Keratinocyte (primary cell): ENCODE measurements at places on chromosomes 6 and 20. TPM values are rescaled to one million over a fixed set of nuclear protein-coding genes. Genes with fewer than 3 reads are reported as not detected.

DNA sequence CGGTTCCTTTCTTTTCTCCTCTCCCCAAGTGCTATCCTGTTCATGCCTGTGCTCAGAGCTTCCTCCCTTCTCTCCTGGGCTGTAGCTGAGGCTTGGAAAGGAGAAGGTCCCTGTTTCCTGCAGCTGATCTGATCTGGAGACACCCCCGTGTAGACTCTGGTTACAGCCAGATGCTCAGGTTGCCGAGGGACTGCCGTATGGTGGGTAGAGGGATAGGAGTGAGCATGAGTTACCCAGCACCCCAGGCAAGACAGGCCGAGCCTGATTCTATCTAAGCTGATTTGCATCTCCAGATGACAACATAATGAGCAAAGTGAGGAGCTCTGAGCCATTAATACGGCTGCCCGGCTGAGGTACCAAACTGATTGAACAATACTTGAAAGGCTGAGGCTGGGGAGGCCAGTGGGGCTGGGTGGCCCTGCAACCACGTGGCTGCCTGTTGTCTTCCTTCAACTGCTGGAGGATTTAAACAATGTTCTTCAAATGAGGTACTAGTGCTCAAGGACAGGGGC, 91.8 kb downstream of the ASXL1 start:
- no peak for DNase-seq

- no peak for DNase-seq
Measured at GRCh38 chr6:147806697-147807096, 298.2 kb downstream of the SAMD5 start.

DNA sequence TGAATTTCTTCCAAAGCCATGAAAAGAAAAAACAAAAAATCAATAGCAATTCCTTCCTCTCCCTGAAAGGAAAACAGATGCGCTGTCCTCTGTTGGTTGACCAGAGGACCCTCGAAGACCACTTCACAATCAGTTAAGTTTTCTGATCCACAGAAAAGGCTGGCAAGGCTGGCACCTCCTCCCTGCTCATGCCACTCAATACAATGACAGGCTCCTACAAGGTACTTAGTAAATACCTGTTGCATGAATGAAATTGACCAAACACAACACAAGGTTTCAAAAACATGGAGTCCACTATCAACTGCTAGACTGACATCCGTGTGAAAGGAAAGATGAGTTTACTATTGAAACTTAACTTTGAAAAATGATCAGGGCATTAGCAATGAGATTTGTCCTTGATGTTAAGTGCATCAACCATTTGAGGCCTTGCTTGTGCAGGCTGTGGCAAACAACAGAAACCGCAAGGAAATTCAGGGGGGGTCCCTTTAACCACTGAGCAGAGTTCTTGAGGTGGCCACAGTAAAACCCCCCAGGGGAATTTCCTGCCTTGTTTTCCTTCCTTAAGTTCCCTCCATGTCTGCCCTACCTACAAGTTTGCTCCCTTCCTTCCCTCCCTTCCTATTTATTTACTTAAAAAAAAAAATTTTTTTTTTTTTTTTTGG, 27.9 kb upstream of the RTF2 start:
- DNase-seq, result no peak

DNA sequence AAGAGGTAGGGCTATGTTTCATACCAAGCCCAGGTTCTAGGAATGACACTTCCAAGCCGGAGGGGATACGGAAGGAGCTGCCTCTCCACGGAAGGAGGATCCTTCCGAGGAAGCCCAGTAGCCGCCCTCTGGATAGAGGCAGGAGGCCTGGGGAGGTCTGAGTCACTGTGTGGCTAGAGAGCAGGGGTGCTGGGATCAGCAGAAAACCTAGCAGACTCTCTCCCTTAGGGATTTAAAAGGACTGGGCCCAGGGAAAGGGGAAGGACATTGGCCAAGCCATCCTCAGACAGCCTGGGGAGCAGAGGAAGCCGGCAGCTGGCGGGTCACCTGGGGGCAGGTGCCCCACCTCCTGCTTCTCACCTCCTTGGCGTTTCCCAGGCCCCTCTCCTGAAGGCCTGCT, 36.6 kb upstream of the NFATC2 start:
- no peak for DNase-seq

Gene RUNX2
- 0.79 to 1.4 TPM (median 1.1 TPM) in 3 replicates for polyA plus RNA-seq

Gene CNKSR3
- polyA plus RNA-seq, result 0.84 to 2.0 TPM (median 1.9 TPM) in 3 replicates

DNA sequence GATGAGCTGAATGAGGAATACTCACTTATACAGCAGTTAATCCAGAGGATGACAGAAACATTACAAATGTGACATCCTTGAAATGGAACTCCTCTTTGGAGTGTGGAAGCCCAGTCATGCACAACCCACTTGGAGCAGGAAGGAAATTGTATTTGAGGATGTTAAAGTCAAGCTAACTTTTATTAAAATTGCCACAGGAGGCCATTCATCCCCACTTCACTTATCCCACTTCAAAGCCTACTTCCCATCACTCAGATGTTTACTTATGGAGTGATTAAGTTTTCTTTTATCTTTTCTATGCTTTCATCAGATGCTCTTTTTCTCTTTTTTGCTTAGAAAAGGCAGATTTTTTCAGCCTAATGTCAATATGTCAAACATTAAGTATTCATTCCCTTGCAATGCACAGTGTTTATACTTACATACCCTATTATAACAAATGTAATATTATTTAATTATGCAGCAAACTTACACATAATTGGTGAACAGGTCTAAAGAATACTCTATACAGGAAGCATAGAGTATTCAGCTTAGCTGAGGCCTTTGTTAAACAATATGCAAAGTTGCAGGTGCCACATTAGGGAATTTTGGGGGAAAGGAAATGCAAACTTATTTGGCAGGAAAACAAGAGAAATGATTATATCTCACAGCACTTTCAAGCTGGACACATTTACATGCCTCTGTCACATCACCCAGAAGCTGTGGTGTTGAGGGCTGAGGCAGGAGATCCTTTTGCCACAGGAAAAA, 148.9 kb downstream of the KHDC1L start:
- no peak for DNase-seq

Gene NEU1
- 27.9 to 44.4 TPM (median 38.6 TPM) in 3 replicates for polyA plus RNA-seq

DNA sequence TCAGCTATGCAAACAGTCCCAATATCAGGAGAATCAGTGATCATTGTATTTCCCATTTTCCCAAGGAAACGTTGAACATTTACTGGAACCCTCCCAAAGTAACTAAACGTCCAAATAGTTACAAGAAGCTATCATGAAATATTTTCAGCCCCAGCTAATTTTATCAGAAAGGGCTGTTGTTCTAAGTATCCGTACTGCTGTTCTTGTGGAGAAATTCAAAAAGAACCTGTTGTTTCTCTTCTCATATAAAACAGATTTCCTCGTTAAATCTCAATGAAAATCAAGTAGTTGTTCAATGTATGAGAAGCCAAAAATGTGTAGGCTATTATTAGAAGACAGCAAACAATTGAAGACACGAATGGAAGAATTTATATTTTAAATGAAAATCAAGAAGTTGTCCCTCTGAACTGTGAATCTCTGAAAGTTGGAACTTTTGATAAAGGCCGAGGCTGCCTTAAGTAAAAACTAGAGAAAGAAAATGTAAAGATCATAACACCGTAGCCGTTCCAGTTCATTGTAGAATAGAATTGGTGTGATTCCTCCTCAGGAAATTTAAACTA, 107.7 kb downstream of the HFE start:
- no peak for DNase-seq

DNA sequence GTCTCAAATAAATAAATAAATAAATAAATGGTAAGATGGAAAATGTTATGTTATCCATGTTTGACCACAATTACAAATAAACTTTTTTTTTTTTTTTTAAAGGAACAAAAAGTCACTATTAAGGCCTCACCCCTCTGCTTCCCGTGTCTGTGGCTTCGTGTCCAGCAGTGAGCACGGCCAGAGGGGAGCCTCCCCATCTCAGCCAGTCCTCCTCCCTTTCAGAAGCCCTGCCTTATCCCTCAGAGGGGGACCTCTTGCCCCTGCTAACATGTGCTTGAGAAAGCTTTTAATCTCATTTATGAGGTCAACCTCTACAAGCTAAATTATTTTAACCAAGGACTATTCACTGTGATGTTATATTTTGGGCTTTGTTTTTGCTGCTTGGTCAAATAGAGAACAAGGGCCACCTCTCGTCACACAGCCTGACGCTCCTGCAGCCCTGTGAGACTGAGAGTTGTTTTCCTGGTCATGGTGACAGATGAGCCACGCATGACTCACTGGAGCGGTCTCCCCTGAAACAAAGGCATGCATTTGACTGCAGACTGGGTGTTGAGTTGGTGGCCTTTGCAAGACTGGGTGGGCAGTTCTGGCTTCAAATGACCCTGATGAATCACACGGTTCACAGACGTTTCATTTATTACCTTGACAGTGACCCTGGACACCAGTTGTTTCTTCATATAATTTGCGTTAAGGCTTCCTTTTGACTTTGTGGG, 131.8 kb downstream of the TIAM2 start:
- no peak for DNase-seq

DNA sequence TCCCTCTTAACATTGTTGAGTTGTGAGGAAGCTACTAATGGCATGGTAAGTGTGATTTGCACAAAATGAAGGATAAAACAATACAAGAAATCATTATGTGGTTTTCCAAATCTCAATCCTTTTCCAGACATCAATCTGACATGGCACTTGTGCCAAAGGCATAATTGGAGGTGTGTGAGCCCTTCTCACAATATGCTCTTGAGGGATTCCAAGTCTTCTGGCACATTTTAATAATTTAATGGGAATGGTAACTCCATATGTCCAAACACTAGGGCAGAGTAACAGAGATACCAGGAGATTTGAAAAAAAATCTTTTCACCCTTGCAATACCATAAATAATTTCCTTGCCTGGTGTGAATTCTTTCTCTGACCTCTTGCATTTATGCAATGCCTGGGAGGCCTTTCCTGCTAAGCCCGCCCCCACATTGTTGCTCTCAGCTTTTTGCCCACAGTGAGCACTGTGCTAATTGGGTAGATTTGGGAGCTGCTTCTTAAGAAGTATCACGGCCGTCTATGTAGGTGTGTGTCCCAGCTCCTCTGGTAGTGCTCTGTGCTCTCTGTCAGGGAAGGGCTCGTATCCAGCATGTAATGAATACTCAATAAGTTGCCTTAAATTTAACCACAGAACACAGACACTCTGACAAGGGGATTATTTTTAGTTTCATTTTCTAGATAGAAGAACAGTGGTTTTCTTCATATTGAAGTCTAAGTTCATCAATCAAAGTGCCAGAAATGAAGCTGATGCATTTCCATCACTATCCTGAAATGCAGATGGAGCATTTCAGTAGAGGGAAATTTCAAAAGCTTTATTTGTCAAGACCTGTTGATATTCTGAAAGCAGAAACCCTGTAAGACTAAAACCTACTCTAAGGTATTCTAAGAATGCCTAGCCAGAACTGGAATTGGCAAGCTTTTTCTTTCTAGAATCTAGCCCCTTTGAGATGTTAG, 54.4 kb upstream of the CEP85L start:
- no peak for DNase-seq

DNA sequence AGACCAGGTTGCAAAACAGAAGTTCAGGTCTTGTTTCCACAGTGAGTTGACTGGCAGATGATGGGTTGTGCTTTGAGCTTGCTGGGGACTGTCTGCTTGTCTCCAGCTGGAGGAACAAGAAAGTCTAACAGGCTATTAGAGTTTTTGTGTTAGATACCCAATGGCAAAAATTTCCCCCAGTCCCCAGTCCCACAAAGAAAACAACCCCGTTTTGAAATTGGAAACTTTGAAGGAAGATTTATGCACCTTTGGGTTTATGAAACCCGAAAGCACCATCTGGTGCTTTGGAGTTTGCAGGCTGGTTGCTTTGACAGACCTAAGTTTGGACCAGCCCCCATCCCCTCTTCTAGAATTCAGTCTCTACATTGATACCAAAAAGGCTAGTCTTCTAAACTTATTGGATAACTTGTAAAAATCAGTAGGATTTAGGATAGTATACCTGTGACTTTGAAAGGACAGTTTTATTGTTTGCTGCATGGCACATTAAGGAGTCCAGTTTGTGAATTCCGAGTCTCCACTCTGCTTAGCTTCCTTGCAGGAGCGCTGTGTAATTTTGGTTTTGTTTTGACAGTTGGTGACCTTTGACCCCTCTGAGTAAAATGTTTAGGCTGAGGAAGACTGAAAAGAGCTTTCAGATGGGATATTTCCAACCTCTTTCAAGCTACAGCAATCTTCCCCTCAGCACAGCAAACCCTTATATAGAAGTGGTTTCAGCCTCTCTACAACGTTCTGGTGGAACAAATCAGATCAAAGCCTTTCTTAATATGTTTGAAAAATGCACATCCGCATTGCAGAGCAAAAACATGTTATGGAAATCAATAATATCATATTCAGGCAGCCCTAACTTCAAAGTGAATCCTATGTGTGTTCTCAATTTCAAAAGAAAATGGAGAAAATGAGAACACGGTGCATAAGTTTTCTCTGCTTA, 25.5 kb upstream of the PRL start:
- no peak for DNase-seq

DNA sequence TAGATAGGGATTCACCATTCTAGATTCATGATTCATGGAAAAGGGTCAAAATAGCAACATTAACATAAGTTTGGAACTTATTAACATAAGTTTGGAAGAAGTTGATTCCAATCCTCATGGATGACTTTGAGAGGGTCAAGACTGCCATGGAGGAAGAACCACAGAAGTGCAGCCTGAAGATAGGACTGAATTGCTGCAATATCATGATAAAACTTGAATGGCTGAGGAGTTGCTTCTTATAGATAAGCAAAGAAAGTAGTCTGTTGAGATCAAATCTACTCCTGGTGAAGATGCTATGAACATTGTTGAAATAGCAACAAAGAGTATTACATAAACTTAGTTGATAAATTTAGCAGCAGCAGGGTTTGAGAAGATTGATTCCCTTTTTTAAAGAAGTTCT, 62.2 kb downstream of the GMDS start:
- no peak for DNase-seq

Gene GTSF1L
- not detected in 3 replicates for polyA plus RNA-seq

GRCh38 chr6:163525926-163526325, 111.4 kb downstream of the QKI start:
- no peak for DNase-seq

DNA sequence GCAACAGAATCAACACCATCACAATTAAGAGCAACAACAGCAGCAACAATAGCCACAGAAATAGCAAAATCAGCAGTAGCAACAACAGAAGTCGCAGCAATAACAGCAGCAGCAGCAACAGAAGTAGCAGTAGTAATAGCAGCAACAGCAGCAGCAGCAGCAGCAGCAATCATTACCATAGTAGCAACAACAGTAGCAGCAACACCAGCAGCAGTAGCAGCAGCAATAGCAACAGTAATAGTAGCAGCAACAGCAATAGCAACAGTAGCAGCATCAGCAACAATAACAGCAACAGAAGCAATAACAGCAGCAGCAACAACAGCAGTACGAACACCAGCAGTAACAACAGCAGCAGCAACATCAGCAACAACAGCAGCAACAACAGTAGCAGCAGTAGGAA, 39.8 kb downstream of the SLC22A2 start:
- DNase-seq, result no peak

Gene POM121L2
- 0.01 TPM in 1 of 3 replicates, not detected in the others for polyA plus RNA-seq

GRCh38 chr6:13563009-13563408, 11.4 kb upstream of the SIRT5 start:
- DNase-seq, result no peak

- no peak for DNase-seq
Measured at GRCh38 chr6:123415844-123416468, 220.8 kb downstream of the TRDN start.
